ENCODE measurements at places on chromosomes 6 and 20.

DNA sequence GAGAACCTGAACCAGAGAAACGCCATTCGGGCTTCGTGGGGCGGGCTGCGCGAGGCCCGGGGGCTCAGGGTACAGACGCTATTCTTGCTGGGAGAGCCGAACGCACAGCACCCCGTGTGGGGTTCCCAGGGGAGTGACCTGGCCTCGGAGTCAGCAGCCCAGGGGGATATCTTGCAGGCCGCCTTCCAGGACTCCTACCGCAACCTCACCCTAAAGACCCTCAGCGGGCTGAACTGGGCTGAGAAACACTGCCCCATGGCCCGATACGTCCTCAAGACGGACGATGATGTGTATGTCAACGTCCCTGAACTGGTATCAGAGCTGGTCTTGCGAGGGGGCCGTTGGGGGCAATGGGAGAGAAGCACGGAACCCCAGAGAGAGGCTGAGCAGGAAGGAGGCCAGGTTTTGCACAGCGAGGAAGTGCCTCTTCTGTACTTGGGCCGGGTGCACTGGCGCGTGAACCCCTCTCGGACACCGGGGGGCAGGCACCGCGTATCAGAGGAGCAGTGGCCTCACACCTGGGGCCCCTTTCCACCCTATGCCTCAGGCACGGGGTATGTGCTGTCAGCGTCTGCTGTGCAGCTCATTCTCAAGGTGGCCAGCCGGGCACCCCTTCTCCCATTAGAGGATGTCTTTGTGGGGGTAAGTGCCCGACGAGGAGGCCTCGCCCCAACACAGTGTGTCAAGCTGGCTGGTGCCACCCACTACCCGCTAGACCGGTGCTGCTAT, 904 bp downstream of the B3GALT4 start:
- no peak for DNase-seq

DNA sequence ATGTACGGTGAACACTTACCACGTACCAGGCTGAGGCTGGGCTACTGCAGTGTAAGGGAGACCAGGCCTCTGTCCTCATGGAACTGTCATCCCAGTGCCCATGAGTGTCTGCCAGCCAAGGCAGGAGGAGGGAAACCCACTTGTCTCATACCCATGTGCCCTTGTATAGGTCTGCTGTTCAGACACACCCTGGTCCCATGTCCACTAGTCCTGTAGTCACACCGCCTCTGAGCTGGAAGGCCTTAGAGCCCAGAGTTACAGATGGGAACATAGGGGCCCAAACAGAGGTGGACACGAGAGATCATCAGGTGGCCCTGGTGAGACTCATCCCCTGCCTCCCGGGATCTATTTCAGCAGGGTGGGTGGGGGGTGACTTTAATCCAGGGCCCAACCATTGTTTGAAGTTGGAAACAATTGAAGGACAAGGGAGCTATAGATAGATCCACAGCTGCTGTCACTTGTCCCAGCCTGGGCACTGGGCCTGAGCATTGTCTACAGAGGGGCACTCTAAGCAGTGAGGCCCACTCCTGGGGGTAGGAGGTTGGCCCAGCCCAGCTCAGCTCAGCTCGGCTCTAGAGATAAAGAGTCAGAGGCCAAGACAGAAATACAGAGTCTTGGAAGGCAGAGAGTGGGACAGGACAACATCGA, 14.6 kb downstream of the MYH7B start:
- DNase-seq = no peak

GRCh38 chr20:47125508-47125757, 230.8 kb downstream of the EYA2 start:
- no peak for DNase-seq

GRCh38 chr6:167858842-167859664, 32.3 kb downstream of the AFDN start:
- no peak for DNase-seq

- no peak for DNase-seq
Observed at GRCh38 chr6:28900577-28901256, 23.1 kb downstream of the TRIM27 start.

- DNase-seq = no peak
Observed at GRCh38 chr6:165843568-165844113, 180.6 kb upstream of the PDE10A start.
